ENCODE measurements at places on chromosomes 12 and 14.

GRCh38 chr14:76019676-76020075, 34.1 kb downstream of the IFT43 start:
- no peak for DNase-seq

DNA sequence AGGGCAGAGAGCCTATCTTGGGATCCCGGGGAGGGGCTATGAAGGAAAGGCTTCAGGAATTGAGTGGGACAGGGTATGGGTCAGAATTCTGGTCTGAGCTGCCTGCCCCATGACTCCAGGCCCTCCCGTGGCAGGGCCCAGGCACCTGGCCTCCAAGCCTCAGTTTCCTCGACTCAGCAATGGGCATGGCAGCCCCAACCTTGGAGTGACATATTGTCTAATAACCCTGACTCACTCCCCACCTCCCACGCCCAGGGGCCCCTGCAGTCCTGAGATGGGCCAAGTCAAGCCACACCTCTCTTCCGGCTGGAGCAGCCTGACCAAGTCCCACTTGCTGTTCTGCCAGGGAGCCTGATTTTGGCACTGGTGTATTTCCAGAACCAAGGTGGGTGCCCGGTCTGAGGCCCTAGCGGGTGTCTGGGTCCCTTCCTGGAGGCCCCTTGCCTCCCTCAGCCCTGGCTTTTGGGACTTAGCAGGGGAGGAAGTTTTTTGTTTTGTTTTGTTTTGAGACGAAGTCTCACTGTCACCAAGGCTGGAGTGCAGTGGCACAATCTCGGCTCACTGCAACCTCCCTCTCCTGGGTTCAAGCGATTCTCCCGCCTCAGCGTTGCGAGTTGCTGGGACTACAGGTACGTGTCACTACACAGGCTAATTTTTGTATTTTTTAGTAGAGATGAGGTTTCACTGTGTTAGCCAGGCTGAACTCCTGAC, 40.3 kb upstream of the RCOR1 start:
- no peak for DNase-seq

- DNase-seq = no peak
Observed at GRCh38 chr14:92297818-92298595, 25.0 kb upstream of the SLC24A4 start.

- no peak for DNase-seq
Observed at GRCh38 chr12:93794738-93795137, 117.6 kb downstream of the CRADD start.

- DNase-seq = no peak
Observed at GRCh38 chr14:29370024-29370423, 557.6 kb downstream of the PRKD1 start.

DNA sequence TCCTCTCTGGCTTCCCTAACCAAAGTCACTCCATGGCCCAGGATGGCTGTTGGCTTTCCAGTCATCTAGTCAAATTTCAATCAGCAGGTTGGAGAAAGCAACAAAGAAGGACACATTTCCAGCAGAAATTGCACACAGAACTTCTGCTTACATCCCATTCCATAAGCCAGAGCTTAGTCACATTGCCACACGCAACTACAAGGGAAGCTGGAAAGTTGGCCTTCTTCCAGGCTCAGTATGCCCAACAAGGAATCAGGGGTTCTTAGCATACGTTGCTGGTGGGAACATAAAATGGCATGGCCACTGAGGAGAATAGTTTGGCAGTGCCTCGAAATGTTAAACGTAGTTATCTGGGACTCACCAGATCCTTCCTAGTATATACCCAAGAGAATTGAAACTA, 9.3 kb upstream of the APPL2 start:
- DNase-seq = no peak

GRCh38 chr14:93784878-93785277, 3.4 kb downstream of the PRIMA1 start:
- no peak for DNase-seq

- no peak for DNase-seq
Observed at GRCh38 chr12:90970471-90970870, 15.5 kb upstream of the CCER1 start.

- no peak for DNase-seq
Observed at GRCh38 chr12:30180602-30181001, 396.9 kb upstream of the TMTC1 start.

- DNase-seq = no peak
Observed at GRCh38 chr12:93274937-93275336, 102.8 kb upstream of the NUDT4 start.

DNA sequence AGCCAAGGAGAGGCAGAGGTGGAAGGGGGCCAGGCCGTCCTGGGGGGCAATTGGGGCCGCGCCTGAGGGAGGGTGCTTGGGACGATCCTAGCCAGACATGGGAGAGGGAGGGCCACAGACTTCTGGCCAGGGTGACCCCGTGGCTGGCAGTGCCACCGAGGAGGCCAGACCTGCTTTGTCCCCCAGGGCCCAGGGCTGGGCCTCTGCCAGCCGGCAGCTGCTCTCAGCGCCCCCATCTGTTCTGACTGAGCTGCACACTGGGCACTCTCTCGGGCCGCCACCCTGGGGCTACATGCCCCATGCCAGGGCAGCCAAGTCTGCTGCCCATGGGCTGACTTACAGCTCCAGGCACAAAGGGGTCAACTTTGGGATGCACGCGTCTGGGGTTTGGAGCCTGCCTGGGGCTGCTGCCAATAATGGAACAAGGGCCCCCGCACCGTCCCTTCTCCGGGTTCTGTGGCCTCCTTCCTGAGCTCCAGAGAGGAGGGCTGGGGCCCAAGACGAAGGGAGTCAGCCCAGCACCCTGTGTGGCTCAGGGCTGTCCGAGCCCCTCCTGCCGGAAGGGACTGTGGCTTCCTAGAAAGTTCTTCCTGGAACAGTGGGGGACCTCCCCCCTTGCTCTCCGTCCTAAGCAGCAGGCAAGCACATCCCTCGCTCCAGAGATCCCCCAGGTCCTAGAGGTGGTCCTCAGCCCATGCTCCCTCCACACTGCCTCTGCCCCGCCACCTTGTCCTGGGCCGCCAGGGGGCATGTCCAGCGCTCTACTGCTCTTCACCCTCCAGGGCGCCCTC, 1.1 kb downstream of the ADSS1 start:
- DNase-seq = no peak

DNA sequence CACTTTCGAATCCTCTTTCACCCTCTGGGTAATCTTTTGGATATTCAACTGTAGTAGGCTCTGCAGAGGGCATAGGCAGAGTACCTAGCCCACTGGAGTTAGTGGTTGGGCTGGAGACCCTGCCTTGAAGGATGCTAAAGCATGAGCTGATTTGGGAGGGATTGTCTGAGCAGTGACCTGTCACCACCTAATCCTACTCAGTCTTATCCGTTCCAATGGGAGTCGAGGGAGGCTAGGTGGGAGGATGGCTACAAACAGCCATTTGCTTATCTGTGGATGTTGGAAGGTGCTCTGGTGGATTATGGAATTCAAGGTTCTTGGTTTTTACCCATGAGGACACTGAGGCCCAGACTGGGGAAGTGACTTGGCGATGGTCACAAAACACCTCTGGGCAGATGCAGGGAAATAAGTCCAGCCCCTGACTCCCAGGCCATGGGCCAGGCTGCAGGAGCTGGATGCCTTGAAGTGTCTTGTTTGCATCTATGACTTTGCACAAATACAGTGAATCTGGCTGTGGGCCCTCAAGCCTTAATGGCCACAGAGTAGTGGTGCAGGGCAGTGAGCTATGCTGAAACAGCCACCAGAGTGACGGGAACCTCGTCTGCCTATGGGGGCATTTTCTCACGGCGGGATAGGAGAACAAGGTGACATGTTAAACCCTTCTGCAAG, 3.7 kb downstream of the KMT5A start:
- no peak for DNase-seq

GRCh38 chr14:100858838-100859220, 32.9 kb downstream of the MEG3 start:
- DNase-seq = no peak

DNA sequence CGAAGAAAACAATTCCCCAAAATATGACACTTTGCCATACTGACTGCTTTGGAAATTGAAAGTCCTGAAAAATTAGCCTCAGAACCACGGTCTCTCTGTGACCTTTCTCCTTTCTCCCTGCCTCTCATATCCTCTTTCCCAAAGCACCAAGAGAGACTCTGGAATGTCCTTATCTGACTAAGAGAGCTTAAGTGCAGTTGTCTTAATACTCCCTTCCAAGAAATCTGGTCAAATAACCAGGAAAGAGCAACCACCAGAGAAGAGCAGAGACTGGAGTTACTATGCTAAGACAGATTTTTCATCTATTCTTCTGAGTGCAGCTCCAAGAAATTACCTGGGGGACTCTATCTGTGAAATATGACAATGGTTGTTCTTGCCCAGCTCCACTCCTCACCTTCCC, 10.5 kb upstream of the BTG1 start:
- no peak for DNase-seq

DNA sequence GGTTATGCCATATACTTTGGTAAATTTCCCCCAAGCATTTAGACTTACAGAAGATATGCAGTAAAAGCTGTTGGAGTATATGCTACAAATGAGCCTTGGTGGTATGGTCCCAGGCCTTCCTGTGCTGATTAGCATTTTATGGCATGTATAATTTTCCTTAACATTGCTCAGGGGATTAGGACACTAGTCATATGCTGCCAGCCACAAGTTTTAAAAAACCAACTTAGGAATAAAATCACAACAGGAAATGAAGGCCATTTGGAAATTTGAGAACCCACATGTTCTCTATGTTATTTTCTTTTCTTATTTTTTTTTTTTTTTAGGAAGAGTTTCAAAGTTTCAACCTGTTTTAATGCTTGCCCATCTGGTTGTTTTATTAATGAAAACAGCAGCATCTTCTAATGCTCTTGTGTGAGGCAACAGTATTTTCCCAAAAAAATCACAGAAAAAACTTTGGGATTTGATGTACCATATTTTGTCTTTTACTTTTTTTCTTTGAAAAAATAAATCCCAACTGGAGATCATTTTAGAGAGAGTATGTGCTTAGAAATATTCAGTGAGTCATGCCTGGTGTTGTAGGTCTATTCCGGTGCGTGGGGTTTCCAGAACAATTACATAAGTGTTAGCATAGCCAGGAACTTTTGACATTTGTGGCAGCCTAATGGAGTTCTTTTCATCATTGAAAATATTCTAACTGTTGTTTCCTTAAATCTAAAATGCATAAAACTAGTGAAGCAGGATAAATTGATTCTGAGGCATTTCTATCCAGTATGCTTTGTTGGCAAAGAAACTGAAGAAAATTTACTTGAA, 21.7 kb upstream of the DUSP6 start:
- no peak for DNase-seq

GRCh38 chr14:86510491-86510890, 980.5 kb downstream of the FLRT2 start:
- DNase-seq = no peak

GRCh38 chr12:104873374-104873773, 84.7 kb downstream of the SLC41A2 start:
- no peak for DNase-seq

DNA sequence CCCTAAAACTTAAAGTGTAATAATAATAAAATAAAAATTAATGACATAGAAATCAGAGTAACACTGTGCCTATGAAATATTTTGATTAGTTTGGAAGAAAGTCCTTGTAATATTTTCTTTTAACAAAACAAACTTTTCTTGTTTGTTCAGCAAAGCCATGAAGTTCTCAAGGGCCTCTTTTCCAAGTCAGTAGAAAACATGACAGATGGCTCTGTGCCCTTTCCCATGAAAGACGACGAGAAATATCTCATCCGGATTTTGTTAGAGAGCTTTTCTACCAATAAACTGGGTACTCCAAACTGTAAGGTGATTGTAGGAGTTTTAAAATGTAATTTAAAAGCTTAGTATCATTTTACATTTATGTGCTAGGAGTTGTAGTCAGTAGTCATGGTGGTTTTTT, 54.5 kb upstream of the ASPG start:
- no peak for DNase-seq

DNA sequence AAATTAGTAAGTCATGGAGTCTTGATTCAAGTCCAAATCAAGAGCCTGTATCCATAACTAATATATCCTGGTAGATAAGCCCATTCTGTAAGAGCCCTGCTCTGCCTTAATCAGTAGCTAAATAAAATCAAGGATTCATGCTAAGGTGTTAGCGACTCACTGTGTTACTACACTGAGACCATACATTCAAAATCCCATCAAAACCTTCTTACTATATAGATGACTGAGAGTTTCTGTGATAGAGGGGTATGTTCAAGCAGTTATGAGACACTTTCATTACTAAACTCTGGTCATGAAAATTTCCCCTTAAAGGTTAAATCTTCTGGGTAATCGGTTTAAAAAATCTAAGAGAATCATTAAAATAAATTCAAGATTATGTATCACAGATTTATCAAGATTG, 78.5 kb downstream of the MDGA2 start:
- no peak for DNase-seq

GRCh38 chr14:103085106-103086091, 1.4 kb downstream of the LBHD2 start:
- no peak for DNase-seq

DNA sequence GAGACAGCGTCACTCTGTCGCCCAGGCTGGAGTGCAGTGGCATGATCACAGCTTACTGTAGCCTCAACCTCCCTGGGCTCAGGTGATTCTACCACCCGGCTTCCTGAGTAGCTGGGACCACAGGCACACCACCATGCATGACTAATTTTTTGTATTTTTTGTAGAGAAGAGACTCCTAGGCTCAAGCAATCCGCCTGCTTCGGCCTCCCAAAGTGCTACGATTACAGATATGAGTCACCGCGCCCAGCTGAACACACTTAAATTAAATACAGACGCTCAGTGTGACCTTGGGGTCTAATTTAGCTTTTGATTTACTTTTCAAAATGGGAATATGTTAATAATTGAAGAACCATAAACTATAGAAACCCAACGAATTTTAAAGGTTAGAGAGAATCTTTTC, 77.2 kb downstream of the C2CD5 start:
- DNase-seq = no peak

DNA sequence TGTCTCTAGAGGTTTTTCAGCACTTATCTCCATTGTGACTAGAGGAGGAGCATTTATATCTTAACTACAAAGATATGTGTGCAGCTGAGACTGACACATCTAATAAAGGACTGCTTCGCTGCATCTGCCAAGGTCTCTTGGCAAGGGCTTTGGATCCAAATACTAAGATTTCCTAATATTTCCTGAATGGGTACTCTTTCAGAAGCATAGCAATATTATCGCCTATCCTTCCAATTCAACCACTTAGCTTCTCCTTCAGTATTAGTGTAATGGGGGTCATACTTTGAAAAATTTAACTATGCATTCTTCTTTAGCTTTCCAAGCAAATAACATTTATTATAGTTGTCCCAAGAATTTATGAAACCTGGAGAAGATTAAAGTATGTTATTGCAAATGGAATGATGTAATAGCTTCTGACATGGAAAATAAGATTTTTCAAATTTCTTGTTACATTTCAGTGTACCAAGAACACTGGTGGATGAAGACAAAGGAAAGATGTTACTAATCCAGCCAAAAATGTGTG, 243.0 kb upstream of the PDE3A start:
- no peak for DNase-seq
